ENCODE measurements at places on chromosomes 2 and 18.

- no peak for DNase-seq
Measured at GRCh38 chr18:23837591-23837990, 148.3 kb downstream of the LAMA3 start.

- no peak for DNase-seq
Measured at GRCh38 chr2:232887171-232887850, 17.2 kb downstream of the SNORC start.

DNA sequence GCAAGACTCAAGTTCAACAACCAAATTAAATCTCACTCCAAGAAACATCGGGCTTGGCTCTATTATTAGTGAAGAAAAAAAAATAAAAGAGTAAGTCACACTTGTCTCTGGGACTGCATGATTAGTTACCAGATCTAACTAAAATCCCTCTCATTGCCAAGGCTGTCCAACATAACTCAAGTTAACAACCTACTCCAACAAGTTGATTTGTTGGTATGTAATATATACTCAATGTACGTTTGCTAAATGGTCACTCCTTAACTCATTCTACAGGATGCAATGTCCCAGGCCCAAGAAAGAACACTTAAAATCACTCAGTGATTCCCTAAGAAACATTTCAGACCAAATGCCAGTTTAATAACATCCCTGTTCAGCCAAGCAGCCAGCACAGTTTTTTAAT, 95.1 kb downstream of the DYM start:
- no peak for DNase-seq

DNA sequence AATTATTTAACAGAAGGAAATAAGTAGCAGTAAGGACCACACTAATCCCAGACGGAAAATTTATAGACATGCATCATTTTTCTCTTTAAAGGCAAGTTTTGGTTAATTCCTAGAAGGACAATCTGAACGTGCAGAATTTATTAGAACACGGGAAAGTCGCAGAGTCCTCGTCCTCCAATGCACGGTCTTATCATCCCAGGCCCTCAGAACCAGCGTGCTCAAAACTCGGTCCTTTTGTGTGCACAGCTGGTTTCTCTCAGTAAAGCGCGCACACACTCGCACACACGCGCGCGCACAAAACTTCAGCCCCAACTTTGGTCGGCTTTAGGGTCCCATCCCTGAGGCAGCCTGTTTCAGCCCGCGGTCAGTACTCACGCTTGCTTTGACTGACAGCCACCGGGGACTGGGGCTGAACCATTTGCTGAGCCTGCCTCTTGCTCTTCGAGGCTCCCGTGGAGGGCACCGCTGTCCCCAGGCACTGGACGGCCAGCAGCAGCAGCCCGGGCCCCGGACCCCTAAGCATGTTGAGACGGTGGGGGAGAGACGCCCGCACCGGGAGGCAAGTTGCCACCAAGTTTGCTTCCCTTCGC, 493 bp downstream of the FN1 start:
- DNase-seq: no peak

DNA sequence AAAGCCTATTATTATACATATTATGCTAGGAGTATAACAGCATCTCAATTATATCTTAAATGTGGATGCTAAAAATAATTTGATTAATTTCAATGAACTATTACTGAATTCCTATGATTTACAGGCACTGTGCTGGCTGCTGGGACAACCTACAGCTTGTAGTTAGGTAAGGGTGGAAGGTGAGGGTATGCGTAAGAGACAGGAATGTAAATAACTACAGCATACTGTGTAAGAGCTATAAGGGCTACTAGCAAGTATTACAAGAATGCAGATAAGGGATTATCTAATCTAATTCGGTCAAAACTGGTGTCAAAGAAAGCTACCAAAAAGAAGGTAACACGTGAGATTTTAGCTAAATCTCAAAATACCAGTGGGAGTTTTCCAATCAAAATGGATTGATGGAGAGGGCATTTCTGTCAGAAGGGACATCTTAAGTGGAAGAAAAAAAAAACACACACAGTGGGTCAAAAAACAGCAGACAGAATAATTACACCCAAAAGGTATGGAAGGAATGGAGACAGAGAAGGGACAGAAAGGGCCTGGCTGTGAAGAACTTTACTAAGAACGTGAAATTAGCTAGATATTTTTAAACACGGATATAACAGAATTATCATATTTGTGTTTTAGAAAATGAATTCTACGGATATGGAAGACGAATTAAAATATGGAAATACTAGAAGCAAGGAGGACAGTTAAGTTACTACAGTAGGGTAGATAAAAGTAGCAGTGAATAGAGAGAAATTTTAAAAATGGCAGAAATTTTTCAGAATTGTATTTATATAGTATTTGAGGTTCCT, 47.1 kb downstream of the STRN start:
- DNase-seq: no peak

DNA sequence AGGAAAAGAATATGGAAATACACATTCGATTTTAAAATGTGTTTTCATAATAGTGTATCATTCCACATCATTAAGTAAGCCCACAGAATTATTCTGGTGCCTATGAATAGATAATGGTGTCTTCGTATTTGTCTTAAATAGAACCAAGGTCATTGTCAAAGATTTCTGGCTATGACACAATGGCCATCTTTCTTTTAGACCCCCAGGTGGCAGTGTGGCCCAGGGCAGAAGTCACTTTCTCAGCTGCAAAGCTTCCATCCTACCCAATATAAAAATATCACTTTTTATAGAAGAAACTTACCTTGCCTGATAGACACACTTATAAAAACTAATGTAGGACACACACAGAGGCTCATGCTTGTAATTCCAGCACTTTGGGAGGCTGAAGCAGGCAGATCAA, 57.5 kb downstream of the ZRANB3 start:
- DNase-seq: no peak

GRCh38 chr18:63320975-63321265, 1.4 kb upstream of the BCL2 start:
- no peak for DNase-seq

DNA sequence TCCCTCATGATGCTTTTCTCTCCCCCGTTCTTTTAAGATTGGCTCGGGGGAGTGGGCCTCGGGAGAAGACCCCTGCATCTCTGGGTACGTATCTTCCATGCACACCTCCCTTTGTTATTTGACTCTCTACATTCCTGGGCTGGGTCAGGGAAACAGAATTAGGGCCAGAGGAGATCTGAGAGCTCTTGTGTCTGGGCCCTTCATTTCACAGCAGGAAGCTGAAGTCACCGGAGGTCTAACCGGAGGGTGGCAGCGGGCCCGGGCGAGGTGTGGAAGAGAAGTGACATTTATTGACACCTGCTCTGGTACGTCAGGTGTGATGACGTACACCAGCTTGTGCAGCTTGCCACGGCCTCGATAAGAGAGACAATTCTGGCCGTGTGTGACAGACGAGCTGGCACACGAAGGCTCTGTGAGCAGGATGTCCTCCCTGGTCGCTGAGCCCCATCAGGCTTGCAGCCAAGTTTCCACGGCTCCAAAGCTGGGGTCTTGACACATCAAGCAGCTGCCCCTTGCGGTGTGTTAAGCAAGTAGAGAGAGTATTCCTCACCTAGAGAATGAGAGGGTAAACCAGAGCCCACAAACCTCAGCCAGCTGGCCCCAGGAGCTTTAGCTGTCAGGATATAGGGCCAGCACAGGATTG, 30.4 kb downstream of the TOGARAM2 start:
- DNase-seq: no peak

DNA sequence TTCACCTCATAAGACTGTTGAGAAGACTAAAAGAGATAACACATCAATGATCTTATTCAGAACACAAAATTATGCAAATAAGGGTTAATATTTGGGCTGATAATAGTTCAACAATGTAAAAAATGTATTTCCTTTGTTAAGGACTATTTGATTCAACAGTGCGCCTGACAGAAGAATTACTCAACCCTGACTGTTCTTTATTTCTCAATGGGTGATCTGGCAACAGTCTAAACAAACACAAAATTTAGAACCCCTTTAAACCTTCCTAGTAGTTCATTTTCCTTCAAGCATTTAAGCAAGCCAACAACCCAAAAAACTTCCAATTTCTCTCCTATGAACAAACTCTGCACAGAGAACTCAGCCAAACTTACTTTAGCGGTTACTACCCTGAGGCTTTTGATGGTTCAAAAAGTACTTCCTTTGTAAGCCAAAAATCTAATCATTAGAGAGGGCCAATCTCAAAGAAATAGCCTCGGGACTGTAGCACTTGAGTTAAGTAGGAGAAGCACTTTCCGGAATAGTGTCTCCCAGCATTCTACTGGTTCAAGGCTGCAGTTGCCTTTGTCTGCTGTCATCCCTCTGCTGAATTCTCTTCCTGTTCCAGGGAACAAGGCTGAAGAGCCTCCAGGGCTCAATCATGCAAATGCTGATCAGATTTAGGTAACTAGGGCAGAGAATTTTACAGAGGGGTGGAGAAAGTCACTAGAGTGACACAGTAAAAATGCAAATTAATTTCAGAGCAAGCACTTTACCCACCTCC, 40.9 kb upstream of the MAPK4 start:
- no peak for DNase-seq

- DNase-seq: no peak
Measured at GRCh38 chr2:223501641-223502040, 100.5 kb downstream of the SCG2 start.

- no peak for DNase-seq
Measured at GRCh38 chr2:20356042-20356441, 5.4 kb upstream of the PUM2 start.

DNA sequence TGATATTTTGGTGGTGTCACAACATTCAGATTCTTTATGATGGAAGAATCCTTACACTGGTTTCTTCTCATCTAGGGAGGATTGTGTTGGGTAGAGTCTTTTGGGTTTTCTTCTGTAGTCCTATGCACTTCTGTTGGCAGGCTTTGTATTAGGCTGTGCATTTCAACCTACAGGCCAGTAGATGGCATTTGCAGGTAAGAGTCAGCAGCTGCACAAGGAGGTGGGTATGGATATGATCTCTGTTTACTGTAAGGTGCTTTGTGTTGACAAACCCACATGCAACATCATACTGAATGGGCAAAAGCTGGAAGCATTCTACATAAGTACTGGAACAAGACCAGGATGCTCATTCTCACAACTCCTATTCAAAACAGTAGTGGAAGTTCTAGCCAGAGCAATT, 656.8 kb downstream of the METTL4 start:
- no peak for DNase-seq

DNA sequence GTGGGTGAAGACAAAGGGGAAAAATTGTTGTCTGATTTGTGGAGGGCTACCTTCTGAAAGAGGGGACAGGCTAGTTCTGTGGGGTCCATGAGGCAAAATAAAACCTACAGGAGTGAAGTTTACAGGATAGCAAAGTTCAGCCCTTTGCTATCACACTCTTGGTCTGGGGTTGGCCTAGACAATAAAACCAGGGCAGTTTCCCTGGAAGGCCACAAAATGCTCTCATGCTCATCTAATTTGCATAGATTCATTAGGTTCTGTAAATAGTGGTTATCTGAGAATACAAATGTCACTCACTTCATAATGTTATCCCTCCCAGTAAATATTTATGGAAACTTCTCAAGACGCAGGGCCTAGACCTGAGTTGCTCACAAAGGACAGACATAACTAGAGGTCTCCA, 63.6 kb downstream of the INSIG2 start:
- no peak for DNase-seq

DNA sequence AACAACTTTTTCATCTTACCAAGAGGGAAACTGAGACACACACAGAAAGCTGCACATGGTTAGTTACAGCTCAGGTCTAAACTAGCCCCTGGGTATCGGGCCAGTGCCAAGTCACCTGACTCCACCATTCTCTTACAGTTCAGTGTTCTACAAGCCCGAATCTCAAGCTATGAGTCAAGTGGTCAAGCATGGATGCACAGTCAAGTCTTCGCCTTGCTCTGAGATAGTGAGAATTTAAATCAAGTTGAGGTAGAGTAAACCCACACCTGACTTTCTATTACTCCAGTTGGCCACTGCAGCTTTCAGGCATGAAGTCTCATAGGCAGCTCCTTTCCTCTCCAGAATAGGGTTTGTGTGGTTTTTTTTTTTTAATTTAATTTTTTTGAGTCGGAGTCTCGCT, 34.5 kb upstream of the ARL5A start:
- DNase-seq: no peak

GRCh38 chr18:28189400-28190239, 12.7 kb upstream of the CDH2 start:
- no peak for DNase-seq

DNA sequence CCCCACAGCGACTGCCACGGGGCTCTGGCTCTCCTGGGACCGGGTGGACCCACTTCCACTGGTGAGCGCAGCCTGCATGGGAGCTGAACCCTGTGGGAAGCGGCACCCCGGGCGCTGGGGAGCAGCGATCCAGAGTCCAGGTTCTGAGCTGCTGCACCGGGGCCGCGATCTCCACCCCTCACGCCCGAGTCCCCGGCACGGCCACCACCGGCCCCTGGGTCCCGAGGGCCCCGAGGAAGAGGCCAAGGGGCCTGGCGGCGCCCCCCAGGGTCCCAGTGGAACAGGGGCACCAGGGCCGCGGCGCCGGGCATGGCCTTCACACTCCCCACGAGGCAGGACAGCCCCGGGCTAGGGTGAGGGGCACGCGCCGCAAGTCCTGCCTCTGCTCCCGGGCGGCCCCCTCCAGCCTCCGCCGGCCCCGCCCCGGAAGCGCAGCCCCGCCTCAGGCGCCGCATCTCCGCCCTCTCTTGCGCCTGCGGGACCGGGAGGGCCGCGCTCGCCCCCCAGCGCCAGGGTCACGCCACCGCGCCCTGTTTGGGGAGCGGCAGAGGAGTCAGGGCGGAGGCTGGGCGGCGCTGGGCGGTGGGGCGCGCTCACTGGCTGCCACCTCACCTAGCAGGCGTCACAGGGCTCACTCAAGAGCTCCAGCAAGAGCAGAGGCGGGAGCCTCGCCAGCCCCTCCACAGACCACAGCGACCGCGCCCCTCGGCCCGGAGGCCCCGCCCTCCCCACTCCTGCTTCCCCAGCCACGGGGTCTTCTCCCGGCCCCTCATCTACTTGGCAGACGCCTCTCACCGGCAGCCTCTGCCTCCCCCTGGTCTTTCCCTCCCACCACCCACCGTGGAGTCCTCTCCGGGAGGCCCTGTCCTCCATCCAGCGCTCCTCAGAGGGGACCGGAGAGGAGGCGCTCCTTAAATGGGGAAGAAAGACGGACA, 26.8 kb downstream of the THAP4 start:
- peak; percentile 77 for DNase-seq

GRCh38 chr2:158637357-158637756, 157.8 kb upstream of the DAPL1 start:
- DNase-seq: no peak

GRCh38 chr2:219387306-219388120, at the start of gene DNPEP:
DNPEP (minus strand) TSS chr2:219387912; CDS start chr2:219387794, 118 bp downstream.
- DNase-seq: peak; percentile 54

- DNase-seq: no peak
Measured at GRCh38 chr2:217987391-217987790, 15.4 kb downstream of the TNS1 start.

GRCh38 chr18:26307161-26307773, 81.0 kb downstream of the TAF4B start:
- peak; percentile 18 for DNase-seq

- no peak for DNase-seq
Measured at GRCh38 chr2:263774-264492, at the start of gene SH3YL1. SH3YL1 (minus strand) TSS chr2:264032; CDS start chr2:263984, 48 bp downstream.

- no peak for DNase-seq
Measured at GRCh38 chr2:21001988-21002813, 41.7 kb downstream of the APOB start.

GRCh38 chr2:21288299-21288698, 164.5 kb downstream of the TDRD15 start:
- no peak for DNase-seq

GRCh38 chr18:62438018-62438329, 84.9 kb upstream of the ZCCHC2 start:
- DNase-seq: no peak
